ENCODE measurements at places on chromosomes 13 and 19.

DNA sequence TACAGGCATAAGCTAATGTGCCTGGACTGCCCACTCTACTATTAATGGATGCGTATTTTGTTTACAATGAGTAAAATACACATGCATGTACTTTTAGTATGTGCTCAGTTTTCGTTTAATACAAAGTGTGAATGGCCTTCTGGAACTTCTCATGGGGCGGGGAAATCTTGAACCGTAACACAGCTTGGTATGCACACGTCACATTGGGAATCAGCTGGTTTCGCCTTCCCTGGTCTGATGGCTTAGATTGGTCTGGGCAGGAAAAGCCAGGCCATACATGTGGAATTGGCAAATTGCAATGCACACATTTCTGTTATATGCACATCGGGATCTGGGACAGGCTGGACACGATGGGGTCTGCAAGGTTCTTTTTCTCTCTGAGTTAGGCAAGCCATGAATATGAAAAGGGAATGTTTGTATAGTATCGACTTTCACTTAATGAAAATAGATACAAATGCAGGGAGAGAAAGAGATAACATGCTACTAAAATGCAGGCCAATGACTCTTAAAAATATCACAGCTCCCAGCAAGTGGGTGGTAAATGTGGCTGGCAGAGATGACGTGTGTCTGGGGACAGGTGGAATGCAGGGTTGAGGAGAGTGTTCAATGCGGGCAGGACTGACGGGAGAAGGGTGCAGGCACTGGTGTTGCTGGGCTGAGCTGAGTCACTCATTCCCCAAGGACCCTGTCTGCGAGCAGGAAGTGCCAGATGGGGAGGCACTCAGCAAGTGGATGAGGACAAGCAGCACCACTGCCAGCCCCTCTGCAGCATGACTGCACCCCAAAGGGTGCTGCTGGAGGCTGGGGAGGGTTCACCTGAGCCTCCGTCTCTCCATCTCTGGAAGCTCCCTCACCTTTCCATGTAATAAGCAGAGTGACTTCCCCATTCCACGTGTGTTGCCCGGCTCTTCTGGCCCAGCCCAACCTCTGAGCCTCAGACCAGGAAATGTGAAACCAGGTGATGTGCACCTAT is 204.0 kb upstream of the GPR12 start:
- no peak for DNase-seq

GRCh38 chr19:8357007-8357521 is 6.9 kb upstream of the ANGPTL4 start:
- no peak for DNase-seq

- no peak for DNase-seq
These were observed 8.9 kb downstream of the AP1M1 start for GRCh38 chr19:16206637-16207036.

GRCh38 chr19:8702350-8702749 is 3.8 kb upstream of the ACTL9 start:
- DNase-seq: no peak

DNA sequence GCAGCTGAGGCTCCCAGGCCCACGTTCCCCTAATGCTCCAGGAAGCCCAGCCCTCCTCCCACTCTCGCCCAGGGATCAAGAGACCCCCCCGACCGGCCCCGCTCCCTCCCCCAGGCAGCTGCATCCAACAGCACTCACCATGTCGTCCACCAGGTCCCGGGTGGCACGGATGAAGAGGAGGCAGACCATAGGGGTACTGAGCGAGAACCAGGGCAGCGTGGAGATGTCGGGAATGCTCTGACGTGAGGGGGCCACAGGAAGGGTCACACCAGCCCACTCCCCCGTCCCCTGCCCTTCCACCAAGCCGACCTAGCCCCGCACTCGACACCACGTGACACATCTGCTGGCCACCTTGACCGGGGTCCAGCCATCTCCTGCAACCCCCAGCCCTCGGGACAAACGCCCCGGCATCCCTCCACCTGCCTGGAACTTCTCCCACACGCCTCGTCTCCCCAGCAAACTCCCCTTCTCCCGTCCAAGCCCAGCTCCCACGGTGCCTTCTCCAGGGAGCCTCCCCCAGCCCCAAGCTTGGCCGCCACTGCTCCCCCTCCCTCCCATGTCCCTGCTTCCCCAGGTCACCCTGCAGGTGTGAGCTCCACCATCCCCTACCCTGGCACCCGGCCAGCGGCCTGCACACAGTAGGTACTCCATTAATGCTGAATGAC is 4.9 kb downstream of the ATP8B3 start:
- DNase-seq: no peak

GRCh38 chr13:109788372-109789111 is 2.2 kb upstream of the IRS2 start:
- no peak for DNase-seq

GRCh38 chr13:94658926-94659597 is 53.3 kb downstream of the SOX21 start:
- no peak for DNase-seq

- no peak for DNase-seq
These were observed 7.8 kb downstream of the CYP4F12 start for GRCh38 chr19:15680478-15681322.

DNA sequence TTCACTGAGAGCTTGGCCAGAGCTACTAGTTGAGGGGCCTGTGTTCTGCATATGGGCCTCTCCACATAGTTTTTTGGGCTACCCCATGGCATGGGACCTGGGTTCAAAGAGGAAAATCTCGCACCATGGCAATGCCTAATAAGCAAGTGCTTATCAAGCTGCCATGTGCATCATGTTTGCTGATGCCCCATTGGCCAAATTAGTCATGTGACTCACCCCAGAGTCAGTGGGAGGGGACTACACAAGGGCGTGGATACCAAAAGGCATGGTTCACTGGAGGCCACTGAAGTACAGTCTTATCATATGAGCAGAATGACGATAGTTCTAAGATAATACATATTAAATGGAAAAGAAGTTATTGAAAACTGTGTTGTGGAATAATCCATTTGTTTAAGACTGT is 214.8 kb downstream of the LMO7 start:
- no peak for DNase-seq

DNA sequence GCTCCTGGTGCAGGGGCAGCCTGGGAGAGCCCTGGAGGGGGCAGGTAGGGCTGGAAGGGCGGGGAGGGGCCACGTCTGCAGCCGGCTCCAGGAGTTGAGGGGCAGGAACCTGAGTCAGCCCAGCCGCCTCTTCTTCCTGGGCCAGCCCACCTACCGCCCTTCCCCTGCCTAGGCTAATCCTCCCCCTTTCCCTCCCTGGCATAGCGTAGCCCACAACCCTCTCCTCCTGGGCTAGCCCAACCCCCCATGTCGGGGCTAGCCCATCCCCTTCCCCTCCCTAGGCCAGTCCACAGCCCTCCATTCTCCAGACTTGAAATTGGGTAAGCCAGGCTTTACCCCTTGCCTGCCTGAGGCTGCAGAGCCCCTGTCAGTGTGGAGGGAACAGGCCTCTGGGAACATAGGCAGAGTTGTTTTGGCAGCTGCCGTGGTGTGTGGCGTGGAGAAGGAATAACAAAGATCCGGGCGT is 20.6 kb upstream of the WDR18 start:
- no peak for DNase-seq

DNA sequence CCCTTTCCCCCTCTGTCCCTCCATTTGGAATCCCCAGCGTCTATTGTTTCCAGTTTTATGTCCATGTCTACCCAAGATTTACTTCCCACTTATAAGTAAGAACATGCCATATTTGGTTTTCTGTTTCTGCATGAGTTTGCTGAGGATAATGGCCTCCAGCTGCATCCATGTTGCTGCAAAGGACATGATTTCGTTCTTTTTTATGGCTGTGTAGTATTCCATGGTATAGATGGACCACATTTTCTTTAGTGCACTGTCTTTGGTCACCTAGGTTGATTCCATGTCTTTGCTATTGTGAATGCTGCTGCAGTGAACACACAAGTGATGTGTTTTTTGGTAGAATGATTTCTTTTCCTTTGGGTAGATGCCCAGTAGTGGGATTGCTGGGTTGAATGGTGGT is 3.8 kb downstream of the ZNF555 start:
- no peak for DNase-seq

DNA sequence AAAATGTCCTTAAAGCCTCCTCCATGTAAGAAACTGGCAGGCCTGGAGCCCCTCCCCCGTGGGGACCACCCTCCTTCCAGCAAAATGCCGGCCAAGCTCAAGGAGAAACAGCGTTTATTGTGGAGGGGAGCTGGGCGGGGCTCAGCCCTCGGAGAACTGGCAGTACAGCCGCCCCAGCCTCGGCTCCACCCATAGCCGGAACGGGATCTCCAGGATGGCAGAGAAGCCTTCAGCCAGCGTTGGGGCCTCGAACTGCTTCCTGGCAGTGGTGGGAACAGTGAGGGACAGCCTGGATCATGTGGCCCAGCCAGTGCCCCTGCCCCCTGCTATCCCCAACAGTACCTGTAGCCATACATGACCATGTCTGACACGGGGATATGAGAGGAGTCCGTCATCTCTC is 6.3 kb downstream of the PNKP start:
- DNase-seq: no peak

GRCh38 chr19:39212375-39212742 is 8.3 kb upstream of the SYCN start:
- peak; percentile 27 for DNase-seq

GRCh38 chr13:40069173-40070044 is 413.9 kb downstream of the COG6 start:
- peak; percentile 37 for DNase-seq

GRCh38 chr13:99911069-99911964 is 60.2 kb downstream of the ZIC5 start:
- DNase-seq: no peak

- no peak for DNase-seq
These were observed 756.7 kb downstream of the UQCRFS1 start for GRCh38 chr19:28456252-28456651.

- no peak for DNase-seq
These were observed 54.0 kb downstream of the RFX2 start for GRCh38 chr19:6056282-6056741.

DNA sequence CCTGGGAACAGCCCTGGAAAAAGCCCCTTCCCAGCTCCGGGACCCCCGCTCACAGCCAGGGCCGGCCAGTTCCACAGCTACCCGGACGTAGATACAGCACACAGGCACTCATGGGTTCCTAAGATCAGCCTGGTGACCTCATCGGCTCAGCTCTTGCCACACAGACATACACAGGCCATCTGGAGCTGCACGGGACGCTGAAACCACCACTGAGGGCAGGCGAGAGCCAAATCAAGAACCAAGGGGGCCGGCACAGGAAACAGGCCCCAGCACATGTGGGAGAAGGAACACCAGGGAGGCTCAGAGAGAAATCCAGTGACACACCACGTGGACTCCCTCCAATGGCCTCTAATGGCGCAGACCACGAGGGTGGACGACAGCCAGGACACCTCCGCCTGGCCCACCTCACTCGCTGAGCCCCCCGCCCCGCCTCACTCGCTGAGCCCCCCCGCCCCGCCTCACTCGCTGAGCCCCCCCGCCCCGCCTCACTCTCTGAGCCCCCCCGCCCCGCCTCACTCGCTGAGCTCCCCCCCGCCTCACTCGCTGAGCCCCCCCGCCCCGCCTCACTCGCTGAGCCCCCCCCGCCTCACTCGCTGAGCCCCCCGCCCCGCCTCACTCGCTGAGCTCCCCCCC is 69.7 kb upstream of the C13orf46 start:
- DNase-seq: no peak

GRCh38 chr13:97849305-97849704 is 104.2 kb upstream of the IPO5 start:
- no peak for DNase-seq

GRCh38 chr13:109599901-109600657 is 186.3 kb downstream of the IRS2 start:
- no peak for DNase-seq

- no peak for DNase-seq
These were observed 133.8 kb downstream of the MRPL57 start for GRCh38 chr13:21310220-21310619.

DNA sequence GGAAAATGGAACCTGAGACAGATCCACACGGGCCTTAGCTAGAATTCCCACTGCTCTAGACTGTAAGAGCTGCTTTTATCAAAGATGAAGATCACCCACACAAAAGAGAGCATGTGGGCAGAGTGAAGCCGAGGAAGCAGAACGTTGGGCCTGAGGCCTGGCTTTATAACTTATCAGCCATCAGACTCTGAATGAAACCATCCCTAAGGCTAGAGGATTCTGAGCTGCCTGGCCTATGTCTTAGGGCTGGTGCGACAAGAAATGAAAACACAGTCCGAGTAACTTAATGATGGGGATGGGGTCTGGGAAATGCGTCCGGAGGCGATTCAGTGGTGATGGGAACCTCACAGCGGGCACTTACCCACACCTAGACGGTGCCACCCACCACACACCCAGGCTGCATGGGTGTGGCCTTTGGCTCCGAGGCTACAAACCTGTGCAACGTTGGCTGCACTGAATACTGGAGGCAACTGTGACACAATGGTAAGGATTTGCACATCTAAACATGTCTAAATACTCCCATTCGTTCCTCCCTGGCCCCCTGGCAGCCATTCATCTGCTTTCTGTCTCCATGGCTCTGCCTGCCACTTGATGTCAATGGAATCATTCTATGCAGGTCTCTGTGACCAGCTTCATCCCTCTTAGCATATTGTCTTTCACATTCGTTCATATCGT is 62.0 kb downstream of the SLC15A1 start:
- DNase-seq: no peak

DNA sequence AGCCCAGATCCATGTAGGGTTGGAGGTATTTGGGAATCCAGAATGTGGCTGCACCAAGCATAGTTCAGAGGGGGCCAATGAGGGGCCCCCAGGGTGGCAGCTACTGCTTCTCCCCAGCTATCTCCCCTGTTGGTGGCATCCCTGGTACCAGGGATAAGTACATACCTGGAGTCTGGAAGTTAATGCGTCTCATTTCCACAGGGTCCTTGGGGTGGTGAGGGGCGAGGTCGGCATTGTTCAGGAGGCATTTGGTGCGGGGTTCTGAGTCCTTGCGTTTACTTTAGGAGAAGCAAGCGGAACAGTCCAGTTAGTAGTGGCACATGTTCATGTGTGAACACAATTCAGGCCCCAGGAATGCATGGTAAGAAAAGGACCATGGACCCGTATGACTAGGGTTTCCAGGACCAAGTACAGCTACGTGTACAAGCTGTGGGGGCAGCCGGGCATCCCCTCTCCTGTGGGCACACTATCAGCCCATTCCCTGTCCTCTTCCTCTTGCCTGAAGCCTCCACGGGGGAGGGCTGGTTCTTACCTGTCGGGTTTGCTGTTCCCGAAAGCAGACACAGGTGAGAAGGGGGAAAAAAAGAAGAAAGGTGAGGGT is 122.3 kb downstream of the PTPRS start:
- no peak for DNase-seq

DNA sequence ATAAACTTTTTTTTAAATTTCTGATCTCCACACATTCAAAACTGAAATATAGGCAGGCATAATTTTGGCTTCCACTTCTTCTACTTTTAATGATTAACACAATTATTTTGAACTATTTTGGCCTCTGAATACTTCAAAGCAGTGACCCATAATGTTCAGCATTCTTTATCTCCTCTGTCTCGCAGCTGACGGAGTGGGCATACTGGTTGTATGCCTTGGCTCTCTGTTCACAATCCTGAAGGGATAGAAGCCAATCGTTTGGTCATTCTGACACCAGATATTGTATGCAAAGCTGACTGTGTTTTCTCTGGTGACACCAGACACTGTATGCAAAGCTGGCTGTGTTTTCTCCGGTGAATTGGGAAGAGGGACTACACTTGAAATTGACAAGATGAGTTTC is 833.0 kb downstream of the EFNB2 start:
- no peak for DNase-seq
